ENCODE measurements at places on chromosomes 11 and 22.

GRCh38 chr11:32704261-32704660, 90.2 kb downstream of the CCDC73 start:
- DNase-seq, result no peak

DNA sequence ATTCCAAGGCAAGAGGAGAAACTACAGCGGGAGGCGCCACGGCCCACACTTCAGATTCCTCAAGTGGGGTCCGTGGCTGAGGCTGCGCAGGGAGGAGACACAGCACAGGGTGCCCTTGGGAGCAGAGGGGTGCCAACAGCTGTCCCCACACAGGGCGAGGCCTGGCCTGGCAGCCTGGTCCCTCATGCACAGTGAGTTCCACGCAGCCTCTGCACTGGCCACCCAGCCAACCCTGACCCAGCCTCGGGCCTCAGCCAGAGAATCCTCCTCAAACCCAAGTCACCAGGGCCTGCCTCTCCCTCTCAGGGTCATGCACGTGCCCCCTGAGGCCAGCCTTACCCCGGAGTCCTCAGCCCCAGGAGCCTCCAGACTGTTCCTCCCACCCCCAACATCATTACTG, 22.4 kb upstream of the MOB2 start:
- no peak for DNase-seq

DNA sequence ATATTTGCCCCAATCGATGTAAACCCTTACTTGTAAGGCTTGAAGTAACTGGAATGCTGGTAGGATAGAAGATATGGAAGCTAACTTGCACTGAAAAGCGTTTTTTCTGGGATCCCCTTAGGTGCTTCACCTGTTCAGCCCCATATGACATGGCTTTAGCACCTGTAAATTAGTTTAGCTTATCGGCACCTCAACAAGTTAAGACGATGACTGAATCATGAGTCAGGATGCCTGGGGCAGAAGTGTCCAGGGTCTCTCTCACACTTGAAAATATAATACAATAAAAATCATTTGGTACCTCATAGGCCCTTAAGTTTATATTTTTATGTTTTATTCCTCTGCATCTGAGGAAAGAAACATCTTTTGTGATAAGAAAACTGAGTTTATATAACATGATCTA, 409.2 kb upstream of the LRRC4C start:
- DNase-seq, result no peak

DNA sequence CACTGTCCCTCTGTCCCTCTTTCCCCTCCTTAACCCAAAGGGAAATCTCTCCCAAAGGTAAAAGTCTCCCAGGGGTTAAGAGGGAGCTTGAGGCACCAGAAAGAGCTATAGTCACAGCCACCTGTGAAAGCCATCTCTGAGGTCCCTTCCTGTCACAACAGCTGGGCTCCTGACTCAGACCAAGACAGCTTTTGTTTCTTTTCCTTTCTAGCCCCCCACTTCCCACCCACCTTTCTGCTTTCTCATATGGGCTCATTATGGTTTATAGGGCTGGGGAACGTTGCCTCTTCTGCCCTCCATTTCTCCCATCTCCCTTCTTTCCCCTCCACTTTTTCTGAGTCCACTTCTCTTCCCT, 19.1 kb downstream of the MIF start:
- peak; percentile 62 for DNase-seq

DNA sequence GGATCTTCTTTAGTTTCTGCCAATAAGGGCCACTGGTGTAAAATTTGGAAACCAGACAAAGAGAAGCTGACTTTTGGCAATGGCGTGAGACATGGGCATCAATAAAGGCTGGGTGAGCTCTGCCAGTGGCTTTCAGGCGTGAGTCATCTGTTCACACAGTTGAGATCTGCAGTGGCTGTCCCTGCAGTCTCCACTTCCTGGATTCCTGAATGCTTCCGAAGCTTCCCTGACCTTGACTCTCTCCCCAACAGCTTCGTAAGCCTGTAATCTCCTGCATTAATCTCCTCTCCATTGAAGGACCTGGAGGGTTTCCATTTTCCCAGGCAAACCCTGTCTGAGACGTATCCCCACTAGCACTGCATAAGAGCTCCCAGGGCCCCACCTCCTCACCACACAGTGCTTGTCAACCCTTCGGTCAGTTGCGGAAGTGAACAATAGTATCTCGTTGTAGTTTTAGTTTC, 574.7 kb downstream of the TBC1D22A start:
- DNase-seq, result no peak

DNA sequence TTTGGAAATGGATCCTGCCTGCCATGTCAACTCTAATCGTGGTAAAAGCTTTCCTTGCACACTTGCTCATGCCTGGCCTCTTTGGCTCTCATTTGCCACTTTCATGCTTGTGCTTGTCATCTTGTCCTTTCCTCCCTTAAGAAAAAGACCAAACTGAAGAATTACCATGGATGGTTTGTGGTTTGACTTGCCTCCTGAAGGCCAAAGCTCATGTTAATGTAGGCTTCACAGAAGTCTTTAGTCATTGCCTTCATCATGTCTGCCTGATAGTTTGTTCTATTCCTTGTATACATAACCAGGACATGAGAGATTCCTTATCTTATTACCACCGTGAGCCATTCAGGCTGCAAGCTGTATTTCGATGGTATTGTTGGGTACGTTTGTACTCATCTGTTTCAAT, 17.3 kb downstream of the TEAD1 start:
- no peak for DNase-seq

DNA sequence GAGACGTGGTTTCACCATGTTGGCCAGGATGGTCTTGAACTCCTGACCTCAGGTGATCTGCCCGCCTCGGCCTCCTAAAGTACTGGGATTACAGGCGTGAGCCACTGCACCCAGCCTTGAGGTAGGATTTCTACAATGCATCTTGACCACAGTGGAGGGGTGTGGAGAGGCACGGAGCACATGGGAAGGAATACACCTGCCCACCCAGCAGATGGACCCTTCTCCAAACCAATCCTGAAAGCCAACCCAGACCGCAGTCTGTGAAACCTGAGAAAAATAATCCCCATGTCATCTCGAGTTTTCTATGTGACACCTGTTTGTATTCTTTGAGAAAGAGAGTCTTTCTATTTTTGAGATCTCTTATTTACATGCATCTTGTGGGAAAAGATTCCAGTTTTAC, 32.5 kb downstream of the LGR4 start:
- DNase-seq, result no peak

GRCh38 chr11:8227156-8228152, 36.2 kb downstream of the LMO1 start:
- DNase-seq, result no peak

GRCh38 chr22:30309951-30310741, 16.6 kb downstream of the TBC1D10A start:
- no peak for DNase-seq

DNA sequence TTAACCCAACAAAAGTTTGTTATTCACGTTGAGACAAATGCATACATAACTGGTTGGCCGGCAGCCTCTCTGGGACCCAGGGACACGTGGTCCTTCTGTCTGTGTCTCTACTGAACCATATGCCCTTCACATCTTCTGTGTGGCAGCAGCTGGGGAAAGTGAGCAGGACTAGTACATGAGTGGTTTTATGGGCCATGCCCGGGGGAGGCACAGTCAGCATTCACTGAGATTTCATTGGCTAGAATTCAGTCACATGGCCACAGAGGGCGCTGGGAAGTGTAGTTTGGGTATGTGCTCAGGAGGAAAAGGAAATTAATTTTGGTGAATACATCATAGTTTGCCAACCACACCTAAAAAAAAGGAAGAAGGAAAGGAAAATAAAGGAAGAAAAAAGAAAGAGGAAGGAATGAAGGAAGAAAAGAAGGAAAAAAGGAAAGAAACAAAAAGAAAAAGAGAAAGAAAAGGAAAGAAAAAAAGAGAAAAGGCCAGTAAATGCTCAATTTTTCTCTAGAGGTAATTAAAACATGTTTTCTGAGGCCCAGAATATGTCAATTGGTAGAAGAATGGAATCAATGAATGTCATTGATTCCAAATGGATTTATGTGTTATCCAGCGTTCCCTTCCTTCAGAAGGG, 55.9 kb upstream of the KIRREL3 start:
- DNase-seq, result peak; percentile 31

- DNase-seq, result no peak
Observed at GRCh38 chr11:87477321-87477720, 439.6 kb downstream of the TMEM135 start.

DNA sequence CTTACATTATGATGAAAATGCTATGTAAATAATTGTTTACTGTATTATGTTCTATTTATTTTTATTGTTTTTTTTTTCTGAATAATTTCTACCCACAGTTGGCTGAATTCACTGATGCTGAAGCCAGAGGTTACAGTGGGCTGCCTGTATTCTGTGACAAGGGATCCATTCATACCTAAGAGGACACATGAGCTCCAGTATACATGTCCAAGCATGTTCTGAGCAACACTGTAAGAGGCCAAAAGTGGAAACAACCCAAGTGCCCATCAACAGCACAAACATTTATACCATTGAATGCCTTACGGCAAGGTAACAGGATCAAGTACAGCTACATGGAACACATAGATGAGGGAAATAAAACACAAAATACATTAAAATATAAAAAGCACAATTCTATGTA, 1.4 kb upstream of the SRSF8 start:
- DNase-seq, result no peak

- DNase-seq, result no peak
Observed at GRCh38 chr11:47352556-47352955, at the start of gene MYBPC3. Gene MYBPC3 (minus strand): TSS chr11:47352702. CDS start chr11:47352647, 55 bp downstream.

DNA sequence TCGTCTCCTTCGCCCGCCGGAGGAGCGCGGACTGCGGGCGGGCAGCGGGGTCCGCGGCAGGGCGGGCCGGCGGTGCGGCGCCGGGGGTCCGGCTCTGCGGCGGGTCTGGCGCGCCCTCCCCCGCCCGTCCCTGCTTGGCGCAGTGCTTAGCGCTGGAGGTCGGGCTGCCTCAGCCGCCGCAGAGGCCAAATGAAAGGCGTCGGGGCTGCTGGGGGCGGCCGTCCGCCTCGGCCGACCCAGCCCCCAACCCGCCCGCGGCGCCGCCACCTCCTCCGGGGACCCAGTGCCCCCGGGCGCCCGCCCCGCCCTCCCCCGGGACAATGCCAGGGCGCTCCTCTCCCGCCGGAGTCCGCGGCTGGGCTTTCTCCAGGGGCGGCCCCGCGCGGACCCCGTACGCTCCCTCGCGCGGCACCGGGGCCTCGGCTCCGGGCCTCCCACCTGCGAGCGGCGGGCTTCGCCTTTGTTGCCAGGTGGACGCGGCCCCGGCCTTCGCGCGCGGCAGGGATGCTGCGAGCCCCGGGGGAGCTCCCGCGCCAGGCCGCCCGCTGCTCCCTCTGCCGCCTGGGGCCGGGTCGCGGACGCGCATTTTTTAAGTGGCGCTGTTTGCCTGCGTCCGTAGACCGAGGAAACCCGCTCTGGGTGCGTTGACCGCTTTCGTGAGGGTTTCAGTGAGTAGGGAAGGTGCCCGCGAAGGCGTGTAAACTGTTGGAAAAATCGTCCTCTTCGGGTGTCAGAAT, 583 bp downstream of the APLP2 start:
- DNase-seq, result peak; percentile 69

GRCh38 chr22:27344546-27344945, 457.0 kb downstream of the MN1 start:
- DNase-seq, result no peak

DNA sequence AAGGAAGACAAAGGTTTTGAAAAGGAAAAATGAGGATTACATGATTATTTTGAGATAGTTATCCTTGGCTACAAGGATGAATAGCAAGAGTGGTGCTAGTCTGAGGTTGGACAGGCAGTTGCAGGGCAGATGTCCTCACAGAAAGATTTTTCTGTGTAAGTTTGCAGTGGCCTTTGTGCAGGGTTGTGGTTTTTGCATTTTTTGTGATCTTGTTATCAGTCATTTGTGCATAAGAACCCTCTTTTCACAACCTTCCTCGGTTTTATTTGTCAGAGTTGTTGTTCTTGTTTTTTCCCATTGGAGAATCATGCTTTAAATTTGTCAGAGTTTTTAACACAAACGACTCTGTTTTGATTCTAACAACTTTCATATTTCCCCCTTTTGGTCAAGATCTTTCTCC, 1.4 kb downstream of the CCDC134 start:
- DNase-seq, result no peak

GRCh38 chr22:38201371-38201710, 453 bp upstream of the MAFF start:
- DNase-seq, result no peak

- DNase-seq, result no peak
Observed at GRCh38 chr22:38446018-38446601, 8.9 kb downstream of the KCNJ4 start.

GRCh38 chr11:62601122-62601371, 618 bp downstream of the MTA2 start:
- DNase-seq, result no peak

All from NAMALWA (cell line).